ENCODE measurements at places on chromosomes 1 and 21. TPM values are rescaled to one million over a fixed set of nuclear protein-coding genes. Genes with fewer than 3 reads are reported as not detected.

- DNase-seq, result no peak
These were observed 60.9 kb downstream of the IL23R start for GRCh38 chr1:67227196-67227595.

GRCh38 chr1:57162607-57163261, 196.9 kb upstream of the C8B start:
- no peak for DNase-seq

DNA sequence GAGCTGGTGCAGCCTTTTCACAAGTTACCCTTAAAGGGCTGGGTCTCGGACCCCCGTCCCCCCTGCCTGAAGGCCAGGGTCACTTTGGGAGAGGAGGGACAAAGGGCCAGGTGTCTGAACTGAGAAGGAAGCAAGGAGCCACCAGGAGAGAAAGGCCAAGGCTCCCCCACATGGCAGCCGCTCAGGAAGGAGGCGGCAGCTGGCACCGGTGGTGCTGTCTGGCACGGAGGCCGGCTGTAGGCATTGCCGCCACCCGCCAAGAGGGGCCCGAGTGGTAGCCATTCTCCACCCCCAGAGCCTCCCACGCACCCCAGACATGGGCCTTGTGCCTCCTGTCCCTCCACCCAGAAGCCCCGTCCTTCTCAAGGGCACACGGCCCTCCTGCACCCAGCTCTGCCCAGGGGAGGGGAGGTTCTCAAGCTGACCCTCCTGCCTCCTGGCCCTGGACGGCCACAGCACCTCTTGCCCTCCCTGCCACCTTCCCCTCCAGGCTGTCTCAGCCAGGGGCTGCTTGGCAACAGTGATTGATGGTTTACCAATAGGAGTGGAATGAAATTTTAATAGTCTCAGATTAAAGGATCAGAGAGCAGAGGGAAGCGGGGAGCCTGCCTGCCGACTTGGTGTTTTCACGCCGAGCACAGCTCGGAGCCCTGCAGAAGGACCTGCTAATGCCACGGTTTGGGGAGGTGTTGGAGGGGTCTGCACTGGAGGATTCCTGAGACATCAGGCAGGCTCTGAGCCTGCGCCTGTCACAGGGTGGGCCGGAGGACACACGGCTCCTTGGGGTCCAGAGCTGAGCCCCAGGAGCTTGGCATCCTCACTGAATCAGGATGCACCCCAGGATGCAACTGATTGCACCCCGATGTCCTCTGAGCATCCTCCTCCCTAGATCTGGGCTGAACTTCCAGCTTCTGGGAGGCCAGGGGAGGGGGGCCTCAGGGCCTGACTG, 211.9 kb upstream of the VAMP3 start:
- no peak for DNase-seq

DNA sequence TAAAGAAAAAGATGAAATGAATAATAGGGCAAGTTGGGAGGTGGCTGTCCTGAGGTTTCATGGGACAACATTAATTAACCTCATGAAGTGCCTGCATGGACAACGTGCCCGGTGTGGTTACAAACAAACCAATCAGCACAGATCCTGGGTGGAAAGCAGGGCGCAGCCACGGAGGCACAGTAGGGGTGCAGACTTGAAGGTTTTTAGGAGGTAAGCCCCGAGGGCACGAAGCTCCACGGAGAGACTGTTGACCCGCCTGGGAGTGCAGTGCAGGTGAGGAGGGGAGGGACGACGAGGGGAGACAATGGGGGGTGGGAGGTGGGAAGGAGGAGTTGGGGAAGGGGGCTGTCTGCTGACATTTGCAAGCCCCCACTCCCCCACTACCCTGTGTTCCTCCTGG, 2.3 kb upstream of the RIPK4 start:
- no peak for DNase-seq

DNA sequence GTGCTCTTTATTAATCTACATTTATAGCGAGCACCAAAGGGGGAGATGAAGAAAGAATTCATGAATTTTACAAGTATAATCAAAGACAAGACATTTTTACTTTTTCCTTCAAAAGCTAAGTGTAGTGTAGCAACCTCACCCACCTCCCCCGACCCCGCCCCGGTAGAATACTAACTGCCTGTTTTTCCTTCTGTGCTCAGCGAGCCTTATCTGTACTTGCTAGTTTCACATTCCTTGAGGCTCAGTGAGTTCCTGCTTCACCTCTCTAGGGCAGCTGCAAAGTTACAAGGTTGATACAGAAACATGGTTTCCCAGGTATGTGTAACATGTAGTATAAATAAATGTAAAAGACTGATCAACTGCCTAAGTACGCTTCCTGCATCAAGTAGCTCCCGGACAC, 86.5 kb downstream of the LIPI start:
- DNase-seq, result no peak

GRCh38 chr1:111598544-111598943, 21.0 kb upstream of the RAP1A start:
- no peak for DNase-seq

GRCh38 chr1:86481966-86482365, 13.2 kb downstream of the CLCA1 start:
- no peak for DNase-seq

DNA sequence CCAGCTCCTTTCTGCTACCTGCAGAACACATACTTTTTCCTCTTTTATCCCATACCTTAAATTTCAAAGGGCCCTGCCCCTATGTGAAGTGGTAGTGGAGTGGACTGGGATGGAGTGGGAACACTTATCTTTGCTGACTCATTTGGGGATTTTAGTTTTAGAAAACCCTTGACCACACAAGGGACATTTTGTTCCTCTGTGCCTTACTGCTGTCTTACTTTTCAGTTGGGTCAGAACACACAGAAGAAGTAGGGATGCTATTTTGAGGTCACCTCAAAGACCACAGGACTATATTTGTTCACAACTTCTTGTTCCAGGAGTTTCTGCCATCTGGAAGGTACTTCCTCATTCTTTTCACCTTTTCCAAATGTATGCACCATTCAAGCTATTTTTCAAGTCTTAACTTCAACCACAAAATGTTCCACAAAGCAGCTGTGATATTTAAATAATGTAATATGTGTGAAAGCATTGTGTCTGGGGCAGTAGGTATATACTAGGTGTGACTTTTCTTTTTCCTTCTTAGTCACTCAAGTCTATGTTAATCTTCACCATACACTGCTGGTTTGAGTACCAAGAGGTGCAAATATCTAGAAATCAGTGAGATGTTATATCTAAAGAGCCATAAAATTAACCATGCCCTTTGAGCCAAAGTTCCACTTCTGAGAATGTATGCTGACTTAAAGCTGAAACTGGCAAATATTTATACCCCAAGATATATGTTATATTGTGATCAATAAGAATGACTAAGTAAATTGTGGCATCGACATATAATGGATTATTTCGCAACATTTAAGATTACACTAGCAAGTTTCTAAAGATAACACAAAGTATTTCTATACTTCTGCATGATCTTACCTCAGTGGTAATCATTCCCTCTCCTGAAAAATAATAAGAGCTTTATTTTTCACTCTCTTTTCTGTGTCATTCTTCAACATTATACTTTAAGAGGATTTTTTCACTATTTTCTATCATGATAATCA, 308.5 kb downstream of the MRPL39 start:
- no peak for DNase-seq

DNA sequence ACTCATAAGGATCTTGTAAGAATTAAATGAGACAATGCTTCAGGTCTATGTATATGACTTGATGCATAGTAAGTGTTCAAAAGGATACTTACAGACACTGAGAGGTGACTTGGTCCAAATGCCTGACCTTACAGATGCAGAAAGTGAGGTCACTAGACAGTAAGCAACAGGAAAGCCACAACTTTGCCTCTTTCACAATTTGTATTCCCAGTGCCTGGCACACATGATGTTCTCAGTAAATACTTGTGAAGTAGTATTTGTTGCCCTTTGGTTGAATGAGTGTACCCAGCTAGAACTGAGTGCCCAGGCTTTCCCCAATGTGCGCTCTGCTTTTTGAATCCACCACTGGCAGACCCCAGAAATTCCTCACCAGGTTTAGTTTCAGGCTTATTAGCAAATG, 105.1 kb downstream of the BEND5 start:
- no peak for DNase-seq

- DNase-seq, result no peak
These were observed 349.6 kb downstream of the DISC1 start for GRCh38 chr1:231976231-231976630.

GRCh38 chr1:83670909-83671565, 327.9 kb downstream of the TTLL7 start:
- no peak for DNase-seq

DNA sequence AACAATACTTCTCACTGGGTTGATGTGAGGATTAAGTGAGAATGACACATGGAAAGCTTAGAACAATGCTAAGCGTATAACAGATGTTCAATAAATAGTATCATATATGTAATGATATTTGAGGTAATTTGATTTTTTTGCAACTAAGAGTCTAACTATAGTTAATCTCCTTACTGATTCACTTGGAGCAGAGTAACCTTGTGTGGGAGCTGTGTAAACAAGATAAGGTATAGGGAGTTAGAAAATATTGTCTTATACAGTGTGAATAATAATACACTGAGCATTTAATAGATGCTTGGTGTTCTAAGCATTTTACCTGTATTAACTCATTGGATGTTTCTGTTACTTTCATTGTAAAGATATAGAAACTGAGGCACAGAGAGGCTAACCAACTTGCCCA, 15.9 kb downstream of the RALGPS2 start:
- DNase-seq, result no peak

DNA sequence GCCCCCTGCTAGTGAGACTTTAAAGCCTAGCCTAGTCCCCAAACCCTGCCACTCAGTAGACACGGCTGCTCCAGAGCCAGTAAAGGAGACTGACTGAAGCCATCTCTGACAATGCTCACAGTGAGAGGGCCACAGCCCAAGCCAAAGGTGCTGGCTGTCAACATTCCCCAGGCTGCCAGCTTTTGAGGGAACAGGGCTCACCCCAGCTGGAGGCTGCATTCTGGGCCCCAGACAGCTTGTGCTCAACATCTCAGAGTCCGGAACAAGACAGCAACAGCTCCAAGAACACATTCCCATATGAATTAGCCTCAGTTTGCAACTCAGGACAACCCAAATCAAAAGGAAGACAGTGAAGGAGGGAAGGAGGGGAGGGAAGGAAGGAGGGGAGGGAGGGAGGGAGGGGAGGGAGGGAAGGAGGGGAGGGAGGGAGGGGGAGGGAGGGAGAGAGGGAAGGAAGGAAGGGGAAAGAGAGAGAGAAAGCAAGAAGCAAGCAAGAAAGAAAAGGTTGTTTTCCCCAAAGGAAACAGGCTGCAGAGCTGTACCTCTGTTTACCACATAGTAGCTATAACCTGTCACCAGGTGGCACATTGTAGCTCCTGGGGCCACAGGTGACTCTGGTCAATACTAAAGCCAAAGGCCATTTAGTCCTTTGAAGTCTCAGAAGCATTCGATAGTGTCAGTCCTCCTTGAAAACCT, 5.4 kb downstream of the ARTN start:
- no peak for DNase-seq

DNA sequence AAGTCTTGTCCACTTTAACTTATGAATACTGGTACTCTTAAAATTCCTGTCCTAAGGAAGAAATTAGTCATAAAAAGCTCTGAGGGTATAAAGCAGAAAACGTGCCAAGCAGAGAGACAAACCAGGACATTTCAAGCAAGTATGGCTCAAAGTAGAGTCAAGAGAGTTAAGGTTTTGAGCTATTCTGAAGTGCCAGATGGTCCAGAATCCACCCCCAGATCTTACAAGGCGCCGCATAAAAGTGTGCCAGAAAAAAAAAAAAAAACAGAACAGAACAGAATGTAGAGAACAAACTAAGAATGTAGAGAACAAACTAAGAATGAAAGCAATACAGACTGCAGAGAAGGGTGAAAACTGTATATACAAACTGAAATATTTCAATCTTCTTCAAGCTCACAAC, 12.5 kb downstream of the EPS15 start:
- no peak for DNase-seq

GRCh38 chr1:111882986-111883560, 106.4 kb downstream of the KCND3 start:
- no peak for DNase-seq

DNA sequence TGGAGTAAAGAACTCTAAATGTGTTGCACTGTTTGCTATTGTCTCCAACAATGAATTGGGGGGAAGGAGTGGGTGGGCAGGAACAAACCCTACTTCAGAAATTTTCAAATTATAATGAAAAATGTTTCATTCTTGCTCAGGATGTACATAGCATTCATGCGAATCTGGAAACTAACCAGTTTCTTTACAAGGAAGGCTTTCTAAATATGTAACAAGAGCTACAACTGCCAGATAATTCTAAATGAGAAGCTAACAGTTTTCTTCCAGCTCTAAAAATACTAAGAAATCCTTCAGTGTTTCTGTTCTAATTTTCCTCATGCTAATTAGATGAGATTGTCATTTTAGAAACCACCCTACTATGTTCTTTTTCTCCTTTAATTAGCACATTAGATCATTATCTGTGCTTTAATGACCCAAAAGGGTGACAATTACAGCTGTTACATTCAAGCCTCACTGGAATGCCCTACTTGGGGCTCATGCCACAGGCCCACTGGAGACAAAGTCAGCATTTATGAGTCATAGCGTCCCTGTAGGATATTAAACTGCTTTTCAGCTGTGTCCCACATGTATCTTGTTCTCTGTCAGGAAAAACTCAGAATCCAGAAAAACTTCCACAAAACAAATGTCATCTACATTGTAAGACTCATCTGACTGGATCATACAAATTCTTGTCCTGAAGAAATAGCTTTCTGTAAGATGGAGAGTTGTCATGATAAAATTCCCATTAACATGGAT, 804.6 kb upstream of the CXADR start:
- DNase-seq, result peak; percentile 1

DNA sequence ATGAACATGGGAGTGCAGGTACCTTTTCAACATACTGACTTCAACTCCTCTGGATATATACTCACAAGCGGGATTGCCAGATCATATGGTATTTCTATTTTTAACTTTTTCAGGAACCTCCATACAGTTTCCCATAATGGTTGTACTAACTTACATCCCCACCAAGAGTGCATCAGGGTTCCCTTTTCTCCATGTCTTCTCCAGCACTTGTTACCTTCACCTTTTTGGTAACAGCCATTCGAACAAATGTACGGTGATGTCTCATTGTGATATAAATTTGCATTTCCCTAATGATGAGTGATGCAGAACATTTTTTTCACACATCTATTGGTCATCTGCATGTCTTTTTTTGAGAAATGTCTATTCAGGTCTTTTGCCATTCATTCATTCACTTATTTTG, 25.9 kb upstream of the ACTA1 start:
- no peak for DNase-seq

RWDD3 gene
- total RNA-seq, result 11.6 TPM

MTHFR gene
- total RNA-seq, result 53.2 TPM

PEAR1 gene
- 10.9 TPM for total RNA-seq

OR2AK2 gene
- not detected for total RNA-seq

KRTAP21-2 gene
- not detected for total RNA-seq

GBP1 gene
- 10.9 TPM for total RNA-seq

KCNK2 gene
- total RNA-seq, result 0.26 TPM

SPRR5 gene
- not detected for total RNA-seq

BNIPL gene
- total RNA-seq, result 0.13 TPM

PSMD4 gene
- total RNA-seq, result 200 TPM

MAP1LC3C gene
- total RNA-seq, result not detected

CLCC1 gene
- total RNA-seq, result 20.9 TPM

STK40 gene
- total RNA-seq, result 23.1 TPM

LINGO4 gene
- not detected for total RNA-seq

FAM151A gene
- not detected for total RNA-seq

MTR gene
- 30.6 TPM for total RNA-seq

ECE1 gene
- 129 TPM for total RNA-seq

HCRTR1 gene
- 0.77 TPM for total RNA-seq

FNDC5 gene
- 0.51 TPM for total RNA-seq

UMODL1 gene
- total RNA-seq, result not detected

CHRM3 gene
- 0.26 TPM for total RNA-seq

FRRS1 gene
- total RNA-seq, result 0.38 TPM
